ENCODE measurements at places on chromosomes 3 and 15. TPM values are rescaled to one million over a fixed set of nuclear protein-coding genes. Genes with fewer than 3 reads are reported as not detected.

DNA sequence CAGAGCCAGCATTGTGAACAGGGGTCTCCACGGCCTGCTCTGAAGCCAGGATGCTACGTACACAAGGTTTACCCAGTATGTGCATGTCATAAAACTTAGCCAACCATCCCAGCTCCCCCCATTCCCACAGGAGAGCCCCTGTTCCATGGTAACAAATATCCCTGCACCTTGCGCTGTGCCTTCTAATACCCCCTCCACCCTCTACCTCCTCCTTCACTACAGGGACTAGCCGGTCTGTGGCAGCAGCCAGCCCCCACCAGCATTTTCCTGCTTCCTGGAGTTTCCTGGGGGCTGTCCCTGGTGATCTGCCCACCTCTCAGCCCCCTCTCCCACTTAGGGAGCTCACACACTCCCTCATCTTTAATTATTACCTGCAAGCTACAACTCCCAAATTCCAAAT is 20.4 kb downstream of the ACSBG1 start:
- no peaks in the 10 kb centered on the region for H3K36me3 ChIP-seq
- H3K27ac ChIP-seq, result no peak overlapping the region
- no peaks in the 10 kb centered on the region for H3K4me1 ChIP-seq
- no peaks in the 10 kb centered on the region for H3K27me3 ChIP-seq
- H3K4me3 ChIP-seq, result no peak overlapping the region
- DNase-seq, result no peak

GRCh38 chr15:97501291-97501690 is 459.2 kb upstream of the ARRDC4 start:
- no peak for DNase-seq
- H3K27ac ChIP-seq, result no peak overlapping the region
- no peak overlapping the region for H3K4me3 ChIP-seq
- H3K36me3 ChIP-seq, result no peaks in the 10 kb centered on the region
- H3K27me3 ChIP-seq, result no peaks in the 10 kb centered on the region
- no peaks in the 10 kb centered on the region for H3K4me1 ChIP-seq

DNA sequence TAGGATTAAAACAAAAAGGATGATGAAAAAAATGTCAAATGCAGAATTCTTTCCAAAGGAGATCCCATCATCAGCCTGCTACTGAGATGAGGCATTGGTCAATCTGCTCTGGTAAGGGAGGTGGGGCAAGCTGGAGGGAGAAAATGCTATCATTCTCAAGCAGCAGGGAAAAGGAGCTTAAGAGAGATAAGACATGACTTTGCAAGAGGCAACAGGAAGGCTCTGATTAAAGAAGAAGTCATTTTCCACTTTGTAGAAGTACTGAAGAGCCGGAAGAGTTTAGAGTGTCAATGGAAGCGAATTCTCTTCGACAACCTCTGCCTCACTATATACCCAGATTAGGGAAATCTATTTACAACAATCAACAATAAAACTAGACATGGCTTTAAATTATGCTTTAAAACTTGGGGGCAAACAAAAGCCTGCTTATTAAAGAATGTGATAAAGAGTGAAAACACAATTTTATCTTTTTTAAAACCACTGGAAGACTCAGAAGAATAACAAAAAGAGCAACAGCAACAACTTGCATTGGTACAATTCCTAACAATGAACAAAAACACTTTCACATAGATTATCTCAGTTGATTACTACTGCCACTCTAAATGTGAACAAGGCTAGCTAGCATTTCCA is 81.8 kb upstream of the NANOGP8 start:
- H3K36me3 ChIP-seq, result no peaks in the 10 kb centered on the region
- H3K27me3 ChIP-seq, result no peaks in the 10 kb centered on the region
- no peak overlapping the region for H3K4me3 ChIP-seq

DNA sequence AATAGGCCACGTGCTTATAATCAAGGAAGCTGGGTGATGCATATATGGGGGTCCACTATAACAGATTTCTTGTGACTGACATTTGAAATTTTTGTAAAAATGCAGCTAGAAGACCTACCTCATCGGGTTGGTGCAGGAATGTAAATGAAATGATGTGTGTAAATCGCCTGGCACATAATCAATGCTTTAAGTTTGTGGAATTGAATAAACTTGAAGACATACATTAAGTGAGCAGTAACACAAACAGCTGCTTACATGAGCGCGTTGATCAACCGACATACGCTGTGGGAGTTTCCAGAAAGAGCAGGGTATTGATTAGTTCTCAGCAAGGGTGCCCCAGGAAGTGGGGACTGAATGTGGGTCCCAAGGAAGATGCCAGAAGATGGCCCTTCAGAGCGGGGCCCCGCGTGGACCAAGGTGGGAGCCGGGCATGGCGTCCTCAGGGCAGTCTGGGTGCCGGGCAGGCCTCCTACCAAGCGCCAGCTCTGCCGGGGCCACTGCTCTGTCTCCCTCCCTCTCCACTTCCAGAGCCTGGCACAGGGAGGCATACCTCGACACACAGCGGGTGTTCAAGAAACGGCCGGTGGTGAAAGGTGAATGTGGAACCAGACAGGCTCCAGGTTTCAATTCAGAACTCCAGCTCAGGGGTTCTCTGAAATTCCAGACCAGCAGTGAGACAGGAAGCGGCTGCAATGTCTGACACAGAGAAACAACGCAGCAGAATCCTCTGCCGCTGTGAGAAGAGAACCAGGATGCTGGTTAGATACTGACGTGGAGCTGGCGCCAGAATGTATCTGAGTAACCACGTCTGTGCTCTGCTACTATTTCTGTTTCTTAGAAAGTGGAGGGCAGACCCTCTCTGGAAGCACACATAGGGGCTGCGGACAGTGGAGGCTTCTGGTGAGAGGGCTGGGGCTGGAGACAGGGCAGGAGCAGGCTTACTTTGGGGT is 12.6 kb downstream of the BFSP2 start:
- H3K27me3 ChIP-seq, result no peaks in the 10 kb centered on the region
- no peak overlapping the region for H3K4me3 ChIP-seq
- no peaks in the 10 kb centered on the region for H3K4me1 ChIP-seq
- no peak for DNase-seq
- H3K36me3 ChIP-seq, result no peaks in the 10 kb centered on the region

- no peak overlapping the region for H3K4me3 ChIP-seq
- H3K36me3 ChIP-seq, result no peaks in the 10 kb centered on the region
- DNase-seq, result no peak
- no peaks in the 10 kb centered on the region for H3K4me1 ChIP-seq
- H3K27me3 ChIP-seq, result no peaks in the 10 kb centered on the region
These were observed 6.3 kb upstream of the GTPBP8 start for GRCh38 chr3:112984485-112984884.

- no peaks in the 10 kb centered on the region for H3K27me3 ChIP-seq
- H3K4me3 ChIP-seq, result no peak overlapping the region
- H3K27ac ChIP-seq, result no peak overlapping the region
- H3K4me1 ChIP-seq, result no peaks in the 10 kb centered on the region
- no peak for DNase-seq
These were observed 12.3 kb upstream of the CRBN start for GRCh38 chr3:3191675-3192285.

Gene GABRR3
- total RNA-seq, result not detected

Gene PCBP4
- total RNA-seq, result 58.1 TPM

Gene RAB6B
- total RNA-seq, result 12.0 TPM

Gene AMOTL2
- total RNA-seq, result 82.1 TPM

Gene NR2E3
- total RNA-seq, result 3.2 TPM

All from aorta (tissue), 5 donors.